ENCODE measurements at places on chromosomes 4 and X. TPM values are rescaled to one million over a fixed set of nuclear protein-coding genes. Genes with fewer than 3 reads are reported as not detected.
A peak's percentile ranks its signal among the peaks of the same experiment; 100 is the strongest.

The MID1 gene
- 7.9 TPM for total RNA-seq

The F11 gene
- 54.6 TPM for total RNA-seq

- no peaks in the 10 kb centered on the region for H3K27me3 ChIP-seq
- H3K4me3 ChIP-seq = no peak overlapping the region
- no peaks in the 10 kb centered on the region for H3K36me3 ChIP-seq
- no peak overlapping the region for H3K27ac ChIP-seq
- H3K4me1 ChIP-seq = no peaks in the 10 kb centered on the region
Observed at GRCh38 chr4:10873809-10874208, 189.2 kb upstream of the CLNK start.

The RAB33B gene
- 38.9 TPM for total RNA-seq

The WNK3 gene
- 4.3 TPM for total RNA-seq

DNA sequence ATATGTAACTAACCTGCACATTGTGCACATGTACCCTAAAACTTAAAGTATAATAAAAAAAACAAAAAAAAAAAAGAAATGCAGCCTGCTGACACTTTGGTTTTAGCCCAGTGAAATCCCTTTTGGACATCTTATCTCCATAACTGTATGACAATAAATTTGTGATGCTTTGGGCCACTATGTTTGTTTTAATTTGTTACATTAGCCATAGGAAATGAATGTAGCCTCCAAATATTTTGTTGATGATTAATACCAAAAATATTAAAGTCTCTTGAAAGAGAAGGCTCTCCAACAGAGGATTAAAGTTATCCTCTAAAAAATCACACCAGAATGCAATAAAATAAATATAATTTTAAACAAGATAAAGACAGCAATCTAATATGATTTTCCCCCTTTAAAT lies 852.7 kb upstream of the SLIT2 start:
- no peaks in the 10 kb centered on the region for H3K36me3 ChIP-seq
- no peak overlapping the region for H3K4me3 ChIP-seq
- H3K27ac ChIP-seq = no peak overlapping the region
- H3K27me3 ChIP-seq = no peaks in the 10 kb centered on the region
- DNase-seq = no peak

DNA sequence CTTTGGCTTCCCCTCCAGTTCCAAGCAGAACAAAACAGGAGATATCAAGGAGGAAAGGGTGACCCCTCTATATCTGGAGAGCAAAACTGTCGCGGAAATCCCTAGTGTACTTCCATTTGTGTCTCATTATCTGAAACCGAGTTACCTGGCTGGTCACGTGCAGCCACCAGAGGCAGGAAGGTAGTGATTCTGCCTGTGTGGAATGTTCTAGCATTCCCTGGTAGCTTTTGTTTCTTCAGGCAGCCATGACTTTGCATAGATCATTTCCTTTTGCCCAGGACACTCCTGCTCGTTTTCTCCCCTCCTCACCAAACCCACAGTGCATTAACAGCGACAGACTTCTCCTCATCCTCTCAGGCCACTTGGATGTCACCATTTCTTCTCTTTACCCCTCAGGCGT lies 107.9 kb downstream of the PTTG2 start:
- peaks cover 10% of the 10 kb centered on the region for H3K36me3 ChIP-seq
- no peaks in the 10 kb centered on the region for H3K27me3 ChIP-seq
- peaks cover 8% of the 10 kb centered on the region for H3K4me1 ChIP-seq
- H3K4me3 ChIP-seq = no peak overlapping the region

- peaks cover 7% of the 10 kb centered on the region for H3K4me1 ChIP-seq
- H3K27ac ChIP-seq = no peak overlapping the region
- no peak for DNase-seq
- no peaks in the 10 kb centered on the region for H3K36me3 ChIP-seq
- H3K27me3 ChIP-seq = no peaks in the 10 kb centered on the region
- H3K4me3 ChIP-seq = peak overlapping the region; percentile 22
Observed at GRCh38 chr4:130563185-130563888, 1467.4 kb downstream of the C4orf33 start.
